Lower lobe of right lung (tissue), 2 donors: ENCODE measurements at places on chromosomes 2 and 18. TPM values are rescaled to one million over a fixed set of nuclear protein-coding genes. Genes with fewer than 3 reads are reported as not detected.

The TDRD15 gene
- total RNA-seq = not detected

The ABCB11 gene
- 0.32 TPM for total RNA-seq

The DOK6 gene
- total RNA-seq = 3.2 TPM

The YES1 gene
- 42.0 TPM for total RNA-seq

The CABLES1 gene
- total RNA-seq = 44.2 TPM

The RAD51AP2 gene
- total RNA-seq = not detected

The FSHR gene
- total RNA-seq = not detected

The RPRM gene
- total RNA-seq = 0.27 TPM

The KIAA2012 gene
- total RNA-seq = 2.8 TPM

The TMEM163 gene
- 31.9 TPM for total RNA-seq

The VSNL1 gene
- 1.6 TPM for total RNA-seq

The AGXT gene
- total RNA-seq = not detected

The UGT1A5 gene
- total RNA-seq = 0.27 TPM

The CENPA gene
- 1.7 TPM for total RNA-seq

The SPP2 gene
- total RNA-seq = not detected

The FSIP2 gene
- 0.27 TPM for total RNA-seq

The ARHGEF4 gene
- 9.1 TPM for total RNA-seq

The SIGLEC15 gene
- total RNA-seq = 0.35 TPM

The LRRC30 gene
- total RNA-seq = not detected

The CGREF1 gene
- 0.74 TPM for total RNA-seq

The SLC19A3 gene
- total RNA-seq = 40.7 TPM

The UGT1A8 gene
- total RNA-seq = not detected

The CCT7 gene
- total RNA-seq = 151 TPM

The CXCR4 gene
- 55.1 TPM for total RNA-seq

The DLGAP1 gene
- 3.8 TPM for total RNA-seq

The FOXI3 gene
- not detected for total RNA-seq

The CRYBA2 gene
- total RNA-seq = not detected

The MYL12A gene
- 481 TPM for total RNA-seq

The CTLA4 gene
- 0.86 TPM for total RNA-seq

The SKA1 gene
- total RNA-seq = 1.2 TPM

The D2HGDH gene
- 29.4 TPM for total RNA-seq

The GPBAR1 gene
- total RNA-seq = 4.6 TPM

The ALK gene
- 1.1 TPM for total RNA-seq

The LCT gene
- not detected for total RNA-seq

The SCN3A gene
- total RNA-seq = 1.4 TPM

The IL37 gene
- total RNA-seq = not detected

The VIT gene
- 4.2 TPM for total RNA-seq

The CCL20 gene
- total RNA-seq = 1.6 TPM

The SFT2D3 gene
- 7.4 TPM for total RNA-seq

The SERPINB13 gene
- not detected for total RNA-seq

The HOXD12 gene
- not detected for total RNA-seq

The POTEJ gene
- total RNA-seq = not detected

The CD8B2 gene
- total RNA-seq = 0.21 TPM
